ENCODE measurements at places on chromosomes 3 and 15.

DNA sequence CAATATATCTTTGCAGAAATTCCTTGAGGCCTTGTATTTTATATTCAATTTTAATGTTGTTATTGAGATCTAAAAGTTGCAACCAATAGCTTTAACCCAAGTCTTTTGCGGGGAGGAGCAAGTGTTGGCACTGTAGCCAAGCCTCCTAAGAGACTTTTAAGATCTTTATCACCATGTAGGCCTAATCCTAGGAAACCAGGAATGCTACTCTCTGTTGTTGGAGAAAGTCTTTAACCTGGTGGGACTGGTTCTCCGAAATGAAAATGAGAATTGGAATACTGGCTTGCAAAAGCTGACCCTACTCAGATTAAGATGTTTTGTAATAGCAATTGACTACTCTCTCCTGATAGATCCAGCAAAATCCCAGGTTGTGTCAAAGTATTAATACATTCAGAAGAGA, 25.8 kb downstream of the SHC4 start:
- no peak for DNase-seq

DNA sequence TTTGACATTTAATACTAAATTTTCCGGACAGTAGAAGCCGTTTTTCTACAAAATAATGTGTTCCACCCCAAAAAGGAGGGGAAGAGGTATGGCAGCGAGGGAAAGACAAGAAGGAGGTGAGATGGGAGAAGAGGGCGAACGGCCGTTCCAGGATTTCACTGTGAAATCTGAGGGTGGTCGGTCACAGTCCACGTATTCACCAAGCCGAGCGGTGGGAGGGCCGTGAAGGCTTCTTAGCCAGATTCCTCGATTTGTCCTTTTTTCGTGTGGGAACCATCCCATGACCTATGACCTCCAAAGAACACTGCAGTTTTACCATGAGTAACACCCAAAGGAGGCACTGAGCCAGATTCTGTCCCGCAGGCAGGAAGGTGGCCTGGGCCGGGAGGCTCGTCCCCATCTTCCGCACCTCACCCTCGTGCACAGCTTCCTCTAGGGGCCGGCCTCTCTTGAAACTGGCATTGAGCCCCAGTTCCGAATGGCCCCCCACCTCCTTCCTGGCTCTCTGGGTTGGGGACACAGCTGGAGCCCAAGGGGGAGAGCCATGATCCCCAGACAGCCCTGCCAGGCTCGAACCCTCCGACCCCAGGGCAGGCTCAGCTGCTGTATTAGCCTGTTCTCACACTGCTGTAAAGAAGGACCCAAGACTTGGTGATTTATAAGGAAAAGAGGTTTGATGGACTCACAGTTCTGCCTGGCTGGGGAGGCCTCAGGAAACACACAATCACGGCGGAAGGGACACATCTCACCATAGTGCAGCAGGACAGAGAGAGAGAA, 23.7 kb downstream of the XXYLT1 start:
- DNase-seq = no peak

GRCh38 chr3:23999012-23999641, 54.0 kb downstream of the NR1D2 start:
- DNase-seq = peak; percentile 15

- DNase-seq = no peak
Measured at GRCh38 chr15:25830844-25831451, 32.2 kb downstream of the ATP10A start.

DNA sequence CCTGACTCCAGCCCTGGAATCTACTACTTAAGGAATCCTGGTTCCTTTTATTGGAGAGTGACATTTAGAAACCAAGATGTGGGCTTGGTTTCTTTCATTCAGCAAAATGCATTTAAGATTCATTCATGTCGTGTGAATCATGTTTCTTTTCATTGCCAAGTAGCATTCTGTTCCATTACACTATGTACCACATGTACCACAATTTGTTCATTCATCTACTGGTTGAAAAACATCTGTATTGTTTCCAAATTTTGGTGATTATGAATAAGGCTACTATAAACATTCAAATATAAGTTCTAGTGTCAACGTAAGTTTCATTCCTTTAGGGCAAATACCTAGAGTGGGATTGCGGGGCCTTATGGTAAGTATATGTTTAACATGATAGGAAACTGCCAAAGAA, 264.2 kb downstream of the VPS13C start:
- no peak for DNase-seq

- DNase-seq = no peak
Measured at GRCh38 chr15:90552929-90553211, 23.1 kb downstream of the CRTC3 start.

- no peak for DNase-seq
Measured at GRCh38 chr3:109387201-109387600, 49.9 kb upstream of the DPPA4 start.

- DNase-seq = no peak
Measured at GRCh38 chr15:53559364-53560277, 199.8 kb downstream of the WDR72 start.

GRCh38 chr3:15420871-15421270, 6.5 kb downstream of the METTL6 start:
- no peak for DNase-seq

- DNase-seq = no peak
Measured at GRCh38 chr3:123341-123740, 73.2 kb upstream of the CHL1 start.

DNA sequence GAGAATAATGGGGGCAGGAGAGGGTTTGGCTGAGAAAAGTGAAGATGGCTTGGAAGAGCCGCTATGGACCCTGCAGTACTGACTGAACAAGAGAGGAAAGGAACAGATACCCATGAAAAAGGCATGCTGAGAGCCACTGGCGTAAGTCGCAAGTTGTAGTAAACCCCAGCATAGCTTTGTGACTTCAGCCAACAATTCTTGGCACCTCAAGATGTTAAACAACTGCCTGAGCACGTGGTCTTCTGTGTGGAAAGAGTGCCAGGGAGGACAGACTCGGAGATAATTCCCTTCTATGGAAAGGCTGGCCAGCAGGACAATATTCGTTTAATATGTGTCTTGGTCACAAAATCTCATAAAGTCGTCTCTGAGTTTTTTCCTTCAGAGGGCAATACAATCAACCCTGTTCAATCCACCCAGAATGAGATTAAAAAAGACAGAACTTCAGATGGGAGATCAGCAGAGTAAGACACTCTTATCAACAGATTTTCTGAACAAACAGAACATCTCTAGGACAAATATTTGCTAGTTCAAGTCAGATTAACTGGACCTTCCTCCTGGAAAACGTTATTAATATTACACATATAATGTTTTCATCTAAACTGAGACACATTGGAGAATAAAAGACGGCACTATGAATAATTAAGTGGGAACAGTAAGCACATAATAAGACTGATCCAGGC, 49.2 kb downstream of the NEK10 start:
- DNase-seq = no peak

GRCh38 chr3:183291497-183292031, 38.5 kb downstream of the B3GNT5 start:
- DNase-seq = no peak

DNA sequence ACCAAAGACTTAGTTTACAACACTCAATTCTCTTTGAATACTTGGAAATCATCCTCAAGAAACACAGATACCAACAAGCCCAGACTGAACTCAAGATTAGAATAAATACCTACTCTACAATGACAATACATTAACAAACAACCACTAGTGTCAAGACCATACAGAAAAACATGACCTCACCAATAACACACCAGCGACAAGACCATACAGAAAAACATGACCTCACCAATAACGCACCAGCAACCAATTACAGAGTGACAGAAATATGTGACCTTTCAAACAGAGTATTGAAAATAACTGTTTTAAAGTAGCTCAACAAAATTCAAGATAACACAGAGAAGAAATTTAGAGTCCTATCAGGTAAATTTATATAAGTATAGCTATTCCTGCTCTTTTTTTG, 876.0 kb downstream of the EPHA3 start:
- DNase-seq = no peak

DNA sequence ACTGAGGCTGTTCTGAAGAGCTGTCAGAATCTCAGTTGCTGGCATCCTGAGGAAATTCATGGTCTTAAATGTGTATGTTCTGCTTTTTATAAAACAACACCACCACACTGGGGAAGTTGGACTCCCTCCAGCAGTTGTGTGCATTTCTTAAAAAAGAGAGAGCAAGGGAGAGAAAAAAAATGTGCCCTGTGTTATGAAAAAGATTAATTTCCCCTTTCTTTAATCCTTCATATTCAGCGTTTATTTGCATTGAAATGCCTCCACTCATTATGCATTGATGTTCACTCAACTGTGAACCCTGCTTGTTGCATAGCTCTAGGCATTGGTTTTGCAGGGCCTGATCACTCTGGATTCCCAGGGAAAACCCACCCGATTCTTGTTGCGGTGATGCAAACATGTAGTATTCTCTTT, 4.4 kb upstream of the ZNF609 start:
- no peak for DNase-seq

DNA sequence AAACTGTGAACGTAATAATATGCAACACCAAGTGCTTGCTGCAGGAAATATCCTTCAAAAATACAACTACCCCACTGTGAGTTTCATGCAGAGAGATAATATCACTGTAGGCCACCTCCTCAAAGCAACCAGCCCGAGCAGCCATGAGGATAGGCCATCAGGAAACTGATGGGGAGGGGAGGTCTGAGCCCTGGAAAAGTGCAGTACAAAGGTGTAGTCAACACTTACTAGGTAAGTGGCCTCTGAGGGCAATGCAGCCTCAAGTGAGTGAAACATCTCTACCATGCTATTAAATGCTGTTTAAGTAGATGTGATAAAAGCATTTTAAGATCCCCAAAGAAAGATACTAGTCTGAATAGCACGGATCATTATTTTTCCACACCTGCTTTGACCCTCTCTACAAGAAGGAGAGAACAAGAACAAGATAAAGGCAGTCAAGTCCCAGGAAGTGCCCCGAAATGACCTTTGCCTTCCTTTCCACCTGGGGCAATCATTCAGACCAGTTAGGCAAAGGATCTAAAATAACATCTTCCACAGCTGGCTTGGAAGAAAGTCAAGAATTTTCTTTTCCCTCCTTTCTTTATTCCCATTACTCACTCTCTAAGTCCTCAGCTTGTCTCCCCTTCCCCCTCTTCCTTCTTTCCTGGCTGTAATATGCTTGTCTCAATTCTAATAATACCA, 62.8 kb downstream of the FMN1 start:
- no peak for DNase-seq

GRCh38 chr3:191420771-191421170, 40.2 kb upstream of the PYDC2 start:
- DNase-seq = no peak

DNA sequence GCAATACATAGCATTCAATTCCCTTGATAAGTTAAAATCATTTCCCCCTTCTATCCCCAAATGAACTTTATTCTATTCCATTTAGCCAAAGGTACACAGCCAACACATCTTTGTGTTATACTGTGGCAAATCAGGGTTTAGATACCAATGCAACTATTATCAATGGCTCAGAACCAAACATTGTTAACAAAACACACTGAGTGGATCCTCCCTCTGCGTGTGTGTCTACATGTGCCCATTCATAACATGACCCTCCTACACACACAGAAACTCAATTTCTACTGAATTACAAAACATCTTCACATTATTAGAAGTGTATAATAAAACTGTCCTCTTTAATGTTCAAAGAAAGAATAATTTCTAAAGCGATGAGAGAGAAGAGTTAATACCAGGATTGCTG, 1.3 kb downstream of the TTBK2 start:
- DNase-seq = no peak

GRCh38 chr3:153372326-153372725, 210.3 kb downstream of the RAP2B start:
- no peak for DNase-seq

DNA sequence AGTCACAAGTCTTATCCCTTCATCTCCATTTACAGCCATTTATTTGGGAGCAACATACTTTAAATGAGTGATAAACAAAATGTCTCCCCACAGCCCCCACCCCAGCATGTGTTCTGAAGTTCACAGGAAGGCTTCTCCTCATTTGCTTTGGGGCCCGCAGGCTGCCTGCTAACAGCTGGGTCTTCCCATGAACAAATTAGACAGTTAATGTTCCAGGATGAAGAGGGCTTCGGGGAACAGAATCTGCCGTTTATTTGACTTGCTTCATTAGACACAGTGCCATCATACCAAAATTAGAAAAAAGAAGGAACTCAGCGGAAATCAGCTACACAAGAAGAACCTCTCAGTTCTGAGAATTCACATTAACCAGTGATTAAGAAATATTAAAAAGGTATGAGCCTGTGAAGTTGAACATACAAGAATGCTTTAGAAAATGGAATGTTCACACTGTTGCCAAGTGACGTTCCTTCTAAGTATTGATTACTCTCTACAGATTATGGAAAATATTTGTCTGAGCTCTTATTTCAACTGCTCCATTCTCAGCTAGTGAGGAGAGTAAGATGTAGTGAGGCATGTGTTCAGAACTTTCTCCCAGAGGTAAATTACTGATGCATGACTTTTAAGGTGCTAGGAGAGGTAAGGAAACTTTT, 107.5 kb upstream of the THBS1 start:
- no peak for DNase-seq

DNA sequence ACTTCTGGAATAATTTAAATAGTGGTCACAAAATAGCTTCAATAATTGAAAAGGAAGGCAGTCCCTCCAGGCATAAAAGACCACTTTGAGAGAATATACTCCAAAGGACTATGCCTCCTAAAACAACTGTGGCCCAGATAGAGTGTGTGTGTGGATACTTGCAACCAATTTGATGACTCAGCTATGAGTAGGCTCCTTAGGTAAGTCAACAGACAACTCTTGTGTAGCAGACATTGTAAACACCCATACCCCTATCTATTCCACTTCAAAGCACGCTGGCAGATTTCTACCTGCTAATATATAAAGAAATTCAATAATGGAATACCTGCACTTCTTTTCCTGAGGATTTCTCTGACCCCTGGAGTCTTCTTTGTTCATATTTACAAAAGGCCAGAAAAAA, 254.5 kb downstream of the NEK10 start:
- DNase-seq = no peak

DNA sequence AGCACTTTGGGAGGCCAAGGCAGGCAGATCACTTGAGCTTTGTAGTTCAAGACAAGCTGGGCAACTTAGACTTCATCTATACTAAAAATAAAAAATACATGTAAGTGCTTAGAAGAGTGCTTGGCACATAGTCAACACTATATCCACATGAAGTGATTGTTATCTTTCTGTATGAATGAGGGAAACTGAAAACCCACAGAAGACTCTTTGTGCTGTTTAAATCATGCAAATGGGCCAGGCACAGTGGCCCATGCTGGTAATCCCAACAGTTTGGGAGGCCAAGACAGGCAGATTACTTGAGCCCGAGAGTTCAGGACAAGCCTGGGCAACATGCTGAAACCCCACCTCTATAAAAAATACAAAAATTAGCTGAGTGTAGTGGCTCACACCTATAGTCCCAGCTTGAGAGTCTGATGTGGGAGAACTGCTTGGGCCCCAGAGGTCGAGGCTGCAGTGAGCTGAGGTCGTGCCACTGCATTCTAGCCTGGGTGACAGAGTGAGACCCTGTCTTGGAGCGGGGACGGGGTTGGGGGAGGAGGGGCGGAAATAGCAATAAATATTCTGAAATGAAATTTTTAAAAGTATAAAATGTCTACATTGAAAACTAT, 129.7 kb downstream of the NR2E3 start:
- no peak for DNase-seq

DNA sequence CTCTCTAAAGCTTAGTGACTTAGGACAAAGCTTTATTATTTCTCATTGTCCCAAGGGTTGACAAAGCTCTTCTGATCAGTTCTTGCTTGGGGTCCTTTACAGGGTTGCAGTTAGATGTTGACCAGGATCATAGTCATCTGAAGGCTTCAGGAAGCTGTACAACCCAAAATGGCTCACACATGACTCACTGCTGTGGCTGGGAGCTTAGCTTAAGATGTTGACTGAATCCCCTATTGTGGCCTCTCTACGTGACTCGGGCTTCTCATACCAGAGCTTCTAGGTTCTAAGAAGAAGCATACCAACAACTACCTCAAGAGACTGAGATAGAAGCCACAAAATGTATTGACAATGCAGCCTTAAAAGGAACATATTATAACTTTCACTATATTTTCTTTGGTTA, 569.6 kb upstream of the ROBO2 start:
- DNase-seq = no peak

All from CD8-positive, alpha-beta memory T cell (primary cell).